ENCODE measurements at places on chromosomes 12 and 14.
A peak's percentile ranks its signal among the peaks of the same experiment; 100 is the strongest.

DNA sequence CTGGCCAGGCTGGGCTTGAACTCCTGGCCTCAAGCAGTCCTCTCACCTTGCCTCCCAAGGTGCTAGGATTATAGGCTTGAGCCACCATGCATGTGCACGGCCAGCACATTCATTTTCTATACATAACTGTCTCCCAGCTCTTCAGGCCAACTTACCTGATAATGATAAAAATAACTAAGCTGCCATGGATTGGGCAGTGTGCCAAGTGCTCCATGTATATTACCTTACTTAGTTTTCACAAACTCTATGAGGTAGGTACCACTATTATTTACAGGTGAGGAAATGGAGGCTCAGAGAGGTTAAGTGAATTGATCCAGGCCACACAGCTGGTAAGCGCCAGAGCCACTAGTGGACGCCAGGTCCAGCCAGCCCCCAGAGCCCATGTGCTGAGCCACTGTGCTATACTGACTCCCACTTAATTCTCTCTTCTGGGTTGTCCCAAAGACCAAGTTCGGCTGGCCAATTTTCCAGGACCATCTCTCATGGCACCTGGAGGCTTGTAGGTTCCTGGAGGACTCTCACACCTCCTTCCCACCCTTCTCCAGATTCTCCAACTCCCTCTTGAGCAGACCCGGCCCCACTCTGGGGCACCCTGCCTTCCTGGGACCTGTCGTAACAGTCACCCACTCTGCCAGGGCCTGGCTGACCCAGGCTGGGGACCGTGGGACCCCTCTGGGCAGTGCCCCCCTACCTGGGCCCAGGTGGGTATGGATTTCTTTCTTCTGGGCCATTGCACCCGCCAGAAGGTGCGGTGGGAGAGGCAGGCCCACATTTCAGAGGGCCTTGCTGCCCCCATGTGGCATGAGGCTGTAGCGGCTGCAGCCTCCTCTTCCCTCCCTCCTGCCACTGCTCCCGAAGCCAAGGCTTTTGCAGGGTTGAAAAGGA lies 30.2 kb upstream of the CIPC start:
- DNase-seq: peak; percentile 70

DNA sequence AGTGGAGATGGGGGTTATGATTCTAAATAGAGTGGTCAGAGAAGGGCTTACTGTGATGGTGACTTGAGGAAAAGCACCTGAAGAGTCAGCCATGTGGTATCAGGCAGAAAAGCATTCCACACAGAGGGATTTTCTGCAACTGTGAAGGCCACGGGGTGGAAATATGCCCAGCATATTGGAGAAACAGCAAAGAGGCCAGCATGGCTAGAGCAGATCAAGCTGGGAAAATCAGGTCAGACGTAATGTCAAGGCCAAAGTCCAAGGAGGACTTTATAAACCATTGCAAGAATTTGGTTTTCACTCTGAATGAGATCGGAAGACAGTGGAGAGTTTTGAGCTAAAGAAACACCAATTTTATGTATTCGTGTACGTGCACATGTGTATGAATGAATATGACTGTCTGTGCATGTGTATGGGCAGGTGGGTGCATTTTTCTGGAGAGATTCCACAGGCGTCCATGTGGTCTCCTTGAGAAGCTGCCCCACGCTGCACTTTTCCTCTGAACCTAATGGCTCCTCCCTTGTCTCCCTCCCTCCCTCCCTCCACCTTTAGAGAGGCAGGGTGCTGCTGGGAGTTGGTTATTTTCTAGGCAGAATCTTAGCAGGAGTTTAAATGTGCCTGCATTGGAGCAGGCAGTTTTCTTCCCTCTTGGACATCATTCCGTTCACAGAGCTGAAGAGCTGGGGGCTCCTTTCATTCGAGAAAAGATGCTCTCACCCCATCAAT lies 97.4 kb upstream of the PPP4R3A start:
- no peak for DNase-seq

GRCh38 chr12:51242876-51243275 lies 4.2 kb downstream of the DAZAP2 start:
- DNase-seq: no peak

DNA sequence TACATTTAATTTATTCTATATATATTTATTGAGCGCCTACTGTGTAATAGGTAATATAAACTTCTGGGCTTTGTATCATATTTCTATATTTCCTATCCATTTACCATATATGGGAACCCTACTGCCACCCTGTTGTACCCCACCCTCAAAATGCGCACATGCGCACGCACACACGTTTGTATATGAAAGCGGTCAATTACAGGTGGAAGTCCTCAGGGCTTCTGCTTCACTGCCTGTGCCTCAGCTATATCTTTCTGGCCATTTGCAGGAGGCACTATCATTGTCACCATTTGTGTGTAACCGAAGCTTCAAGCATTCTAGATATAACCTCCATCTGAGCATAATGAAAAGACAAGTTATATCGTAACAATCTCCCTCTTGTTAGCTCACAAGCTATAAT lies 31.3 kb upstream of the KCNMB4 start:
- DNase-seq: no peak

DNA sequence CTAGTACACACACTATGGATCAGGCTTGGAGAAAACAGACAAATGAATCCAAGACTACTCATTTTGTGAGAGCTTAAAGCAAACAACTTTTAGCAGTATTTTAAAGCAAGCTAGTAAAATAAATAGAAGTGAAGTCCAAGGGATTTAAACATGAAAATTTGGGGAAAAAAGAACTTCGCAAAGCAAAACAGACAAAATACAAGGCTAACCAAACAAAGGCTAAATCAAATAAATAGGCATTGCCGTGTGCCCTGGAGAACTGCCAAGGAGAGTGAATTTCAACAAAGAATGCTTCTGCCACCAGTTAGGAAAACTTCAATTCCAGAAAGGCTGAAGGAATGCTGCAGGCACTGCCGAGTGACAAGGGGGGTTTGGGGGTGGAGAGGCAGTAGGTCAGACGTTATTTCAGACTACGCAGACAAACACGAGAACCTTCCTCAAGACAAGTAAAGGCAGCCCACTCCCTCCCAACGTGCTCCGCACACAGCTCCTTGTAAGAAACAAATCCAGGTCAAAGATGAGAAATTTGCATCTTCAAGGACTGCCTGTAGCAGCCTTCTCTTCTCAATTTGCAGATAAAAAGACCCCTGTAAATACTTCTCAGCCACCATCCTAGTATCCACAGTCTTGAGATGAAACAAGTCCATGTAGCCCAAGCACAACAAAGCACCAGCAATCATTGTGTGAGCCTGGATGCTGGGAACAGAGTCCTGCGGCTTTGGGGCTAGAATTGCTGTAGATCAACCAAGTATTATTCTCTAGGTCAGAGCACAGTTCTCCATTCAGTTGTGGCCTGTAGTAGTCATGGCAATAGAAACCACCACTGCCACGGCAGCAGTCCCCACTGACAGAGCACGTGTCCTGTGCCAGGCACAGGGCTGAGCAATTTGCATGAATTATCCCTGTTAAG lies 43.3 kb downstream of the EFCAB11 start:
- no peak for DNase-seq

GRCh38 chr12:6363330-6364043 lies 11.9 kb downstream of the SCNN1A start:
- DNase-seq: peak; percentile 75

DNA sequence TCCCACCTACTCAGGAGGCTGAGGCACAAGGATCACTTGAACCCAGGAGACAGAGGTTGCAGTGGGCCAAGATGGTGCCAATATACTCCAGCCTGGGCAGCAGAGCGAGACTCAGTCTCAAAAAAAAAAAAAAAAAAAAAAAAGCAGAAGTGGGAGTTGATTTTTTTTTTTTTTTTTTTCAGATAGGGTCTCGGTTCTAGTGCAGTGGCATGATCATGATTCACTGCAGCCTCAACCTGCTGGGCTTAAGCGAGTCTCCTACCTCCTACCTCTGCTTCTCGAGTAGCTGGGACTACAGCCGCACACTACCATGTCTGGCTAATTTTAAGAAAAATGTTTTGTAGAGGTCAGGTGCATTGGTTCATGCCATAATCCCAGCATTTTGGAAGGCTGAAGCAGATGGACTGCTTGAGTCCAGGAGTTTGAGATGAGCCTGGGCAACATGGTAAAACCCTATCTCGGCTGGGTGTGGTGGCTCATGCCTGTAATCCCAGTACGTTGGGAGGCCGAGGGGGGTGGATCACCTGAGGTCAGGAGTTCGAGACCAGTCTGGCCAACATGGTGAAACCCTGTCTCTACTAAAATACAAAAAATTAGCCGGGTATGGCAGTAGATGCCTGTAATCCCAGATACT lies 16.3 kb upstream of the HSP90AA1 start:
- DNase-seq: no peak

DNA sequence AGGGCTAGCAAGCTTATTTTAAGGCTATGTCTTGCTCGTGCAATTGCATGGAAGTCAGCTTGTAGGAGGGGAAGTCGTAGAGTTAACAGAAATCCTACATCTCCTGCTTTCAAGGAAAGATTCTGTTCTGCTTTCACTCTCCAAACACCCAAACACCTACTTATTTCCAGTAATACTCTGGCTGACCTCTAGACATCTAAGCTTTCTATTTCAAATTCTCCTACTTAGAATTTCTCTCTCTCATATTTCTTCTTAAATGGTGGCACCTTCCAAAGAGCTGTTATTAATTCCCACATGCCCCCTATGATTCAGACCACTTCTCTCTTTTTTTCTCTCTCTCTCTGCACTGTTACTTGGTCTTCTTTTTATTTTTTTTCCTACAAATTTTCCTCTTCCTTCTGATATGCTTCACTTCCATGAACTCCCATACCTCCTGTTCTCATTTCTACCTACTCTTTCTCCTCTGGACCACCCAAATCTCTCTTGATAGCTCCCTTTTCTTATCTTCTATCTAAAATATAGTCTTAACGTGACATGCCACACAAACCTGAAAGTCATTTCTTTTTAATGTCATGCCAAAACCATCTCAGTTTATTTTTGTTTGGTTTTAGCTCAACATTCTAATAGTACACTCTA lies 90.8 kb downstream of the RPS6KA5 start:
- DNase-seq: no peak

DNA sequence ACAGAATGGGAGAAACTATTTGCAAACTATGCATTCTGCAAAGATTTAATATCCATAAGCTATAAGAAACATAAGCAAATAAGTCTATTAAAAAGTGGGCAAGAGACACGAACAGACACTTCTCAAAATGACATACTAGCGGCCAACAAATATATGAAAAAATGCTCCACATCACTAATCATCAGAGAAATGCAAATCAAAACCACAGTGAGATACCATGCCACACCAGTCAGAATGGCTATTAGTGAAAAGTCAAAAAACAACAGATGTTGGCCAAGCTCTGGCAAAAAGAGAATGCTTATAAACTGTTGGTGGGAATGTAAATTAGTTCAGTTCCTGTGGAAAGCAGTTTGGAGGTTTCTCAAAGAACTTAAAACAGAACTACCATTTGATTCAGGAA lies 121.3 kb downstream of the KCNMB4 start:
- no peak for DNase-seq

DNA sequence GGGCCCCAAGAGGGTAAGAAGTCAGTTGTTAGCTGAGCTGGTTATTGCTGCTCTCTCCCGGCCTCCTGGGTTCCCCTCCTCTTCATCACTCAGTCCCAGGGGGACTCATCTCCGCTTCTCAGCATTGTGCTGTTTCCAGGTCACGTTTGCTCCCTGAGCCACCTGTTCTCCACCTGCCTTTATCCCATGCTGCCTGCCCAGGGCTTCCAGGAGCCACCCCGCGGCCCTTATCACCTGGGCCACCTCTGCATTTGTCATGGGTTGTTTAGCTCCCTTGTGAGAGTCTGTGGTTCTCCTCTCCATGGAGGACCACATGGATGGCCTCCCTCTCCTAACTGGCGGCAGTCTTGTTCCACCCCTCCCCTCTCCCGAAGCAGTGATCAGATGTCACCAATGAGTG lies 36.0 kb downstream of the SYNDIG1L start:
- no peak for DNase-seq

- DNase-seq: no peak
Observed at GRCh38 chr12:124024263-124024678, 51.3 kb downstream of the ZNF664 start.

DNA sequence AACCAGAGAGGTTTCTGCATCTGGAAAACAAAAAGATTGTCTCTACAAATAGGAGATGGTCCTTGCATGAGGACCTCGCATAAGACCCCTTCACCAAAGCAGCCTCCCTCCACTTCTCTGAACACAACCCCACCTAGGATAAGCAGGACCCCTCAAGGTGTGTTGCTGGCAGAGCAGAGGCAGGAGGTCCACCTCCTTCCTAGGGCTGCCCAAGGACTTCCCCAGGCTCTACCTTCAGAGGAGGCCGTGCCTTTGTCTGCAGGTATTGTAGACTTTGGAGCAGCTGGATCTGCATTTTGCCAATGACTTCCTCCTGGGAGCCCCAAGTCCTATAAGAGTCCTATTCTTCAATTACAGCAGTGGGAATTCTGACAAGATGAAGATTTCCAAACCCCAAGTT lies 67.3 kb upstream of the TSPAN11 start:
- DNase-seq: no peak

DNA sequence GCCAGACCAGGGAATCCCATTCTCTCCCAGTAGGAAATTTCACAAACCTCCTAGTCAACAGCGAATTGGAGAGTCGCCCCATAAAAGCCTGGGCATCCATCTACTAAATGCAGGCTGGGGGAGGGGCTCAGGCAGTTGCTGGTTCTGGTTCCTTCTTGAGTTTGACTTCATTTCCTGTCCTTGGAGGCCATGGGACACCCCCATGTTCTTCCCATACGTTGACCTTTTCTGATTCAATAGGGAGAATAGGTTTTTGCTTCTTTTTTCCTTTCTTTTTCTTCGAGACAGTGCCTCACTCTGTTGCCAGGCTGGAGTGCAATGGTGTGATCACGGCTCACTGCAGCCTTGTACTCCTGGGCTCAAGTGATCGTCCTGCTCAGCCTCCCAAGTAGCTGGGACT lies 44.1 kb upstream of the TMEM263 start:
- no peak for DNase-seq

All from activated T-cell treated with anti-CD3 and anti-CD28 coated beads, Interleukin-2, amount 50 U/mL, for 1 hour (primary cell).